Activated CD4-positive, alpha-beta memory T cell treated with anti-CD3 and anti-CD28 coated beads for 36 hours (primary cell): ENCODE measurements at places on chromosomes 2 and 18. TPM values are rescaled to one million over a fixed set of nuclear protein-coding genes. Genes with fewer than 3 reads are reported as not detected.

COL6A3 gene
- total RNA-seq: 27.7 TPM

RAMP1 gene
- 0.77 TPM for total RNA-seq

KCNF1 gene
- total RNA-seq: not detected

PLGLB2 gene
- 0.29 TPM for total RNA-seq

NR4A2 gene
- total RNA-seq: 10.0 TPM

UGT1A7 gene
- total RNA-seq: not detected

TMEM182 gene
- 3.8 TPM for total RNA-seq

TNFRSF11A gene
- total RNA-seq: 5.7 TPM

ADRA2B gene
- total RNA-seq: 0.36 TPM

LHCGR gene
- total RNA-seq: not detected

OTX1 gene
- not detected for total RNA-seq

AKAIN1 gene
- not detected for total RNA-seq

TRPM8 gene
- not detected for total RNA-seq

TMEM17 gene
- 0.24 TPM for total RNA-seq

KLHL30 gene
- not detected for total RNA-seq

POLR1B gene
- total RNA-seq: 50.7 TPM

DES gene
- total RNA-seq: not detected

EIF2B4 gene
- total RNA-seq: 36.5 TPM

ACKR3 gene
- 1.2 TPM for total RNA-seq

PLGLB1 gene
- total RNA-seq: 0.36 TPM

SRD5A2 gene
- not detected for total RNA-seq

AFTPH gene
- 36.4 TPM for total RNA-seq

EFHD1 gene
- 0.61 TPM for total RNA-seq

HOXD10 gene
- total RNA-seq: not detected

TWIST2 gene
- not detected for total RNA-seq

RUFY4 gene
- total RNA-seq: 0.93 TPM

KIF5C gene
- 25.2 TPM for total RNA-seq

ASB18 gene
- total RNA-seq: not detected

MPV17 gene
- 85.5 TPM for total RNA-seq

RAX gene
- 0.17 TPM for total RNA-seq

FAHD2A gene
- total RNA-seq: 42.8 TPM

KIF1A gene
- total RNA-seq: 3.8 TPM

MYO1B gene
- total RNA-seq: 13.5 TPM

PIEZO2 gene
- not detected for total RNA-seq

CEP192 gene
- 34.0 TPM for total RNA-seq

CDH7 gene
- total RNA-seq: not detected

SLC38A11 gene
- not detected for total RNA-seq

DYNAP gene
- total RNA-seq: not detected
